Right lung (tissue), 10 donors: ENCODE measurements at places on chromosomes 13 and 19. TPM values are rescaled to one million over a fixed set of nuclear protein-coding genes. Genes with fewer than 3 reads are reported as not detected.

Gene RNF225
- polyA plus RNA-seq, result not detected

DNA sequence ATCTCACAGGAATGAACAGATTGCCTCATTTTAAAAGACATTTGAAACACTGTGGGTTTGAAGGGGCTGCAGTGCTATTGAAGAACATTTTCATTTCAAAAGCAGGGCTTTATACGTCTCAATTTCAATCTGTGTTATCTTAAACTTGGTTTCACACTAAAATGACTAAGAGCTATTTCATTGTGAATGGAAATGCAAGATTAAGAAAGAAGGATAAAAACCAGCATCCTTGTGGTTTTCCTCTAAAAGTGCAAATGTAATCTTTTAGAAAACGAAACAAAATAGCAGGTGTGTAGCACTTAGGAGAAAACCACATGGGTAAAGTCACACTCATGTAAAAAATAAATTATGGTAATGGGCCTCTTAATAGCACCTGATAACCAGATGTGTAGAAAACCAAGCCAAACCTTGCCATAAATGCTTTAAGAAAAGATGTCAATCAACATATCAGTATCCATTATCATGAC lies 397.7 kb downstream of the GPC6 start:
- no peak for DNase-seq

- DNase-seq, result no peak
Measured at GRCh38 chr13:40137400-40137799, 481.9 kb downstream of the COG6 start.

DNA sequence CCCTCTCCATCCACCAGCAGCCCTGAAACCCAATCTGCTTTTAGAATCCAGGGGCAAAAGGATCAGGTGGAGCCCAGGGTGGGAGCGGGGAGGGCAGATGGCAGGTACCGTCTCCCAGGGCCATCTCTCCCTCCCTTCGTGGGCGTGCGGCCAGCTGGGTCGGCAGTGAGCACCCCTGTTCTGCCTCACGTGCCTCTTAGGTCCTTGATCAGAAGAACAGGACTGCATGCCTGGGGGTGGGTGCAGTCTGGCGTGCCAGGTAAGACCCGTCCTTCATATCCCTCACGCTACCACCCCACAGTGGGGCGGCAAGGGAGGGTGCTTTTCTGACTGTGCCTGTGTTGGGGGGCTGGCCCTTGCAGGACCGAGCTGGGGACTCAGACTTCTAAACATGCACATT lies 2.0 kb downstream of the SLC8A2 start:
- DNase-seq, result no peak

Gene FOSB
- polyA plus RNA-seq, result 269 TPM

Gene CELF5
- 4.1 TPM for polyA plus RNA-seq

- DNase-seq, result no peak
Measured at GRCh38 chr19:808423-808775, 11.1 kb downstream of the PTBP1 start.

- DNase-seq, result no peak
Measured at GRCh38 chr13:39505151-39505550, 97.8 kb downstream of the LHFPL6 start.

- DNase-seq, result no peak
Measured at GRCh38 chr13:79191501-79191900, 214.6 kb downstream of the RBM26 start.

GRCh38 chr13:50320271-50320862 lies 305.1 kb downstream of the KCNRG start:
- DNase-seq, result no peak

Gene APOC4
- not detected for polyA plus RNA-seq

Gene ERICH6B
- polyA plus RNA-seq, result 3.2 TPM

Gene FFAR1
- polyA plus RNA-seq, result 0.44 TPM

Gene POU2F2
- 1.7 TPM for polyA plus RNA-seq

DNA sequence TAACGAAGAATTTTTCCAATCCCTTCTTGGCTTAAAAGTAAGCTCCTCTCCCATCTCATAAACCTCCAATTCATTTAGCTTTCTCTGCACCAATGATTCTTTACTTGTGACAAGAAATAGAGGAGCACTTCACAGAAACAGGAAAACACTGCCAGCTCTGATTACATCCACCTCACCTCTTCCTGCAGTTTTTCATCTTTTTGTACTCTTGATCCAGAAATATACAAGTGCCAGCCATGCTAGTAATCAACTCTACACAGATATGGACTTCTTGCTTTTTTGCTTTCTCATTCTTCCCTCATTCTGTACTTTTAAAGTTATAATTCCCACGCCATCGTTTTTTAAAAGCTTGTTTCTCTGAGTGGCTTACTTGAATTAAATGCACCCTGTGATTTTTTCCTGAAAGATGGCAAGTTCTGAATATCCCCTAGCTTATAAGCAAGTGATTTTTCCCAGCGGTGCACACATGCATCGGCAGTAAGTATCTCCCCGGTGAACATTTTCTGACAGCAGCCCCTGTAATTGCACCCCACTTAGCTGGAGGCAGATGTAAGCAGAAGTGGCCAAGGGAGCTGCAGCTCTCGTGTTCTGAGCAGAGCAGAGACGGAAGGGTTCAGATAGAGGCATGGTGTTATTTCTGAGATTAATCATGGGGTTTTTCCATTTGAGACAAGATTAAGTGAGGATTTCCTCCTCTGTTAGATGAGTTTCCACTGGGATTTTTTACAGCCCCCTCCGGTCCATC lies 340.7 kb downstream of the SLC7A1 start:
- DNase-seq, result no peak

GRCh38 chr19:32476032-32476350 lies 70.4 kb downstream of the DPY19L3 start:
- no peak for DNase-seq

DNA sequence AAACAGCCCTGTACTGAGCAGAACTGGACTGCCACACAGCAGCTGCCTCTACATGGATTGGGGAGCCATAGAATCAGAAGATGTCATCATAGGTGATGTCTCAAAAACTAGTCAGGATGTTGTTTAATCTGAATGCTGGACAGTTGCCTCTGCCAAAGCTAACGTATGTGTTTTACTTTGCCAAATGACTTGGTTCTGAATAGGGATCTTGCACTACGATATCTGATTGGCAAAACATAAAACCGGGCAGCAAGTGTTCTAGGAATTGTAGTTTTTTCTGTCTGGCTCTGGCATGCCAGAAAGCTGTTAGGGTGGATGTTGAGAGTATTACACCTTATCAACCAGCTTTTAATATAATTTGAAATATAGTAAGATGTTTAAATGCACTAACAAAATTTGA lies 645.9 kb downstream of the GPC5 start:
- DNase-seq, result no peak

GRCh38 chr13:27007166-27007565 lies 164.4 kb downstream of the USP12 start:
- no peak for DNase-seq

DNA sequence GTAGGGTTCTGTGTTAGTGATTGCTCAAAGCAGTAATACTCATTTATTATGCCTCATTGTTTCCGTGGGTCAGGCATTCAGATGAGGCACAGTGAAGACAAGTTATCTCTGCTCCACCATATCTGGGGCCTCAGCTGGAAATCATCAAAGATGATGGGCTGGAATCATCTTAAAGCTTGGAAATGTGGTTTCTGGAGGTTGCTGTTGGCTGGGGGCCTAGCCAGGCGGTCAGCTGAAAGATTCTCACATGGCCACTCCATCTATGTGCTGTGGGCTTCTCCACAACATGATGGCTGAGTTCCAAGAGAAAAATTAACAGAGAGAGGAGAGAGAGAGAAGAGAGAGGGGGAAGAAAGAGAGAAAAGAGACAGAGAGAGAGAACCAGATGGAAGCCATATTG lies 75.5 kb downstream of the OLFM4 start:
- DNase-seq, result no peak

GRCh38 chr13:98686270-98686669 lies 66.2 kb downstream of the SLC15A1 start:
- DNase-seq, result no peak

Gene MAU2
- 49.9 TPM for polyA plus RNA-seq

Gene IZUMO4
- 7.2 TPM for polyA plus RNA-seq

GRCh38 chr19:10611907-10612306 lies 13.4 kb upstream of the SLC44A2 start:
- no peak for DNase-seq

DNA sequence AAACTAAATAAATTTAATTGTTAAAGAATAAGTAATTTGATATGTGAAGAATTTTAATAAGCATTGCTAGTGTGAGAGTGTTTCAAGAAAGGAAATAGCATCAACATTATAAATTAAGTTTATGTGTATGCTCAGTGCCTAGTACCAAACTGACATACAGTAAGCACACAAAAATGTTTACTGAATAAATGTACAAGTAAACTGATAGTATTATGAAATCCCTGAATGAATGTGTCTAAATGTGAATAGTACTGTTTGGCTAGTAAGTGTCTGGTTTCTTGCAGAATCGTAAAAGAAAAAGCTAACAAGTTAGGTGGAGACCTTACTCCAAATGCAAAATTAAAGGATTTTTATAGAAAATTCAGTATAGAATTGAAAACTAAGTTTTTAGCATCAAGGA lies 233.6 kb downstream of the PCDH9 start:
- no peak for DNase-seq

GRCh38 chr13:44063881-44064280 lies 184.2 kb downstream of the LACC1 start:
- no peak for DNase-seq

- DNase-seq, result no peak
Measured at GRCh38 chr19:41478875-41479756, 36.2 kb downstream of the ERICH4 start.

Gene ADGRE3
- polyA plus RNA-seq, result 0.14 TPM

Gene WDR62
- 5.4 TPM for polyA plus RNA-seq

DNA sequence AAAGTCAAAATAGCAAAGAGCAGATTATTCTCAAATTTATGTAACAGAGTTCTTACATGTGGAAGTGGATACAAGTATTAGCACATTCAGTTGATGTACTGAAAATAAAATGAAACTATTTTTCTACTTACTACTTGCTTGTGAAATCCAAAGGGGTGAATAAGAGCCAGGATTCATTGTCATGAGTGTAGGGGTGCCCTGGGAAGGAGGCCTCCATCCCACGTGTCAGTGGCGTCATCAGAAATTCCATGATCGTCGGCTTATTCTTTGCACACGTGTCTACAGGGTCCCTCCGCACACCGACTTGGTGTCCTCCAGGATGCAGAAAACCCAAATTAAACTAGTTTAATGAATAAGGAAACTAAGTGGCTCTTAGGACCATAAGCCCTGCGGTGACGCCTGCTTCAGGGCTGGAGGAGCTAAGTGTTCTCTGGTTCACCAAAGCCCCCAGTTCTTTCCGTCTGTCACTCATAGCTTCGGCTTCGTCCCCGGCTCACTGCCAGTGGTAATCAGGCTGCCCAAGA lies 55.5 kb downstream of the IRS2 start:
- DNase-seq, result no peak

Gene RFPL4AL1
- polyA plus RNA-seq, result not detected

DNA sequence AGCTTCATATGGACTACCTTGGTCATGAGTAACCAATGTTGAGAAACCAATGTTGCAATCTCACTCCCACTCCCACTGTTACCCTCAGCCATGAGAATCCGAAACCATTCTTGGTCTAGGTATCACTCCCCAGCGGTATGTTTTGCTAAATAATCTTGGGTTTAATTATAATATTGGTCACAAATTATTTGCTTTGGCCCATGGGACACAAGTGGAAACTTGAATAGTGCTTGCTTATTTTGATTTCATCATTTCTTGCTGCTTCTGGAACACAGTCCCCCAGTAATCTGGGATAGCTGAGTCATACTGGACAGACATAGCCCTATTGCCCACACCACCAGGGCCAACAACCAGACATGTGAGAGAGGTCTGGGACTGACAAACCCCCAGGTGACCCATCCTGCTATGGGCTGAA lies 171.6 kb upstream of the IPO5 start:
- DNase-seq, result no peak

Gene ZNF497
- polyA plus RNA-seq, result 3.0 TPM

Gene ICAM5
- 5.6 TPM for polyA plus RNA-seq

Gene SLC8A2
- polyA plus RNA-seq, result 0.19 TPM

DNA sequence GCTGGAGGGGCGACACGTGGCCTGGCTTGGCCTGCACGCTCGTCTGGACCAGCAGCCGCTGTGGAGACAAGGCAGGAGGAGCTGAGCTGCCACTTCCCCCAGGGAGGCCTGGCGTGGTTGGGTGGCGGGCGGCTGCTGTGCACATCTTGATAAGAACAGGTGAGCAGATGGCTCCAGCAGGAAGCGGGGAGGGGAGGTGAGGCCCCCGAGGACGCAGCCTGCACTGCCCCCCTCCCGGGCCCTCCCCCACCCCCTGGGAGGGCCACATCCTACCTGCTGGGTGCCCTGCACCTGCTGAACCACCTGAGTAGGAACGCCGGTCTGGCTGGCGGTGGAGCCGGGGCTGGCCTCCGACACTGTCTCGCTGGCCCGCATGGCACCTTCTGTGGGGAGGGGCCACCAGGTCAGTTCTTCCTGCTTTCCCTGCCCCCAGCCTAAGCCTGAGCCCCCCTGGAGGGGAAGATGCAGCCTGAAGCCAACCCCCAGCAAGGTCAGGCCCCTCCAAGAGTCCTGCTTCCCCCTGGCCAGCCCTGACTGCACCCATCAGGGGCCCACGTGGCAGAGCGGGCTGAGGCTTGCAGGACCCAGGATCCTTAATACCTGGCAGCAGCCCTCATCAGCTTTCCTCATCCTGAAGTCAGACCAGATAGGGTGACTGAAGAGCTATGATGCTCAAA lies 22.8 kb downstream of the RFX1 start:
- DNase-seq, result no peak

- DNase-seq, result peak; percentile 51
Measured at GRCh38 chr19:47124937-47125668, 5.5 kb upstream of the SAE1 start.

GRCh38 chr13:114104655-114105520 lies 27.5 kb downstream of the RASA3 start:
- DNase-seq, result no peak

Gene KLHL1
- polyA plus RNA-seq, result 0.03 TPM

DNA sequence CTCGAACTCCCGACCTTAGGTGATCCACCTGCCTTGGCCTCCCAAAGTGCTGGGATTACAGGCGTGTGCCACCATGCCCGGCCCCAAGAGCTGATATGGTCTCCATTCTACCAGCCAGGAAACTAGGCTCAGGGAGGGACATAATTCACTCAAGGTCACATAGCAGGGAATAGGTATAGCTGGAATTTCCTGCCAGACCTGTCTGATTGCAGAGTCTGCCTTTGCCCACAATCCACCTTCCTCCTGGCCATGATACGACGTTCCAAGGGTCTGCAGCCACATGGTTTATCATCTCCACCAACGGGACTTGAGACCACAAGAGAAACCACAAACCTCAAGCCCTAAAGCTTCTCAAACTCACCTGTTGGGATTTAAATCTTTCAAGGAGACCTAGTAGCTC lies 32.0 kb downstream of the ZNRF4 start:
- no peak for DNase-seq

DNA sequence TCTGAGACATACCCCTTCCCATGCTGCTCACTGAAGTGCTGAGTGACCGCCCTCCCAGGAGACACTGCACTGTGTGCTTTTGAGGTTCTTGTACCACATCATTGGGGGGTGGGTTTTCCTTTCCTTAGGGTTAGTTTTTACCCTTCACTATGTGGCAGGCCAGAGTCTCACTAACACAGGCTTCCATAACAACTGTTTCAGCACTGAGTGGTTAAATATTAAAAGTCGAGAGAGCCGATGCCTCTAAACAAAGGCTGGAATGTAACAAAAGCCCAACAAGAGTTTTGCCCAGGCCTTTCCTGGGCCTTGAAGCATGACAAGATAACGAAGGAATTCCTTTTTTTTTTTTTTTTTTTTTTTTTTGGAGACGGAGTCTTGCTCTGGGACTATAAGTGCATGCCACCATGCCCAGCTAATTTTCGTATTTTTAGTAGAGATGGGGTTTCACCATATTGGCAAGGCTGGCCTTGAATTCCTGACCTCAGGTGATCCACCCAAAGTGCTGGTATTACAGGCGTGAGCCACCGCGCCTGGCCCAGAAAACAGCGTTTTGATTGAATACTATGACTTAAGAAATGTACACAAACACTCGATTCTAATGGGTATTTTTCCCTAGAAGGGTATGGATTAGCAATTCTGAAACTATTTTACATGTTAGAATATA lies 46.5 kb downstream of the ZNF823 start:
- no peak for DNase-seq
